ENCODE measurements at places on chromosomes 11 and 22.

DNA sequence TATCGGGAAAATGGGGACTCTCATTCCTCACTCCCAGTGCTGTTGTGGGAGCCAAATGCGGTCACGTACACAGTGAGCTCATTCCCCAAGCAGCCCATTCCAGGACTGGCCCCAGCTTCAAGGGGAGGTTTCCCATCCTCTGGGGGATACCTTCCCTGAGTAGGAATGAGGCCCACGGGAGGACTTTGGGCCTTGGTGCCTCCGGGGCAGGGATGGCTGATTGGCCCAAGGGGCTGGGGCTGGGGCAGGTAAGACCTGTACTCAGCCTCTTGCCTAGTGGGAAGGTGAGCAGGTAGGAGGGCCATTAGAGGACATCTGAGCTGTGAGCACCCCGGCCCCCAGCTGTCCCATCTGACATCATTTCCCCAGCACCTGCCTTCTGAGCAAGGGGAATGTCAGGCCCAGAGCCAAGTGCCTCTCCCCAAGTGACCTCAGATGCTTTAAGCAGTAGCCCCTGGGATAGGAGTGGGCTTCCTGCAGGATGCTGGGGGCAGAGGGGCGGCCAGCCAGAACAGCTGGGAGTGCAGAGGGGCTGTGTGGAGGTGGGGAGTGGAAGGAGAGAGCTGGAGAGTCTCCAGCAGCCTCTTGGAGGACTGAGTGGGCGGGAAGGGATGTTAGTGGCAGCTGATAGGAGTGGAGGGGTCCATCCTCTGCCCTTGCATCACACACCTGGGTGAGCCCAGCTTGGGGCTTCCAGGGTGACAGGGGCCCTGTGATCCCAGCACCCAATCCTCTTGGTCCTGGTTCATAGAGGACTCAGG is 58.4 kb downstream of the CD82 start:
- no peak for DNase-seq

DNA sequence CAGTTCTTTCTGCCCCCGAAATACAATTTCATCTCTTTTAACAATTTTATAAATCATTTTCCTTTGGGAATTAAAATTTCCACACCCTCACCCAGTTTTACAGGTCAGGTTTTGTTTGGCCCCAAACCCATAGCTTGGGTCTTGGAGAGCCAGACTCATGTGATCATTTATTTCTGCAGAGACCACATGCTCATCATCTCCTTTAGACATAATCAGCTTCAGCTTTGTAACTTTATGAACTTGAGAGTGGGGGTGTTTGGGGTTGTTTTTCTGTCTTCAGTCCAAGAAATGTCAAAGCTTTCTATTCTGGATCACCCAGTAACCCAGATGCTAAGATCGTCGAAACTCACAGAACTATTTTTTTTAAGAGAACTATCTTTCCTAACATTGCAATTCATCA is 70.9 kb downstream of the DBX1 start:
- DNase-seq: no peak

- no peak for DNase-seq
These were observed 1464.8 kb downstream of the BRD1 start for GRCh38 chr22:48362721-48363404.

- DNase-seq: no peak
These were observed 63.3 kb downstream of the KCNQ1 start for GRCh38 chr11:2507945-2508749.

- DNase-seq: no peak
These were observed 165.8 kb upstream of the B3GAT1 start for GRCh38 chr11:134577751-134578395.

- no peak for DNase-seq
These were observed 9.3 kb downstream of the MMP13 start for GRCh38 chr11:102946237-102946636.

GRCh38 chr11:103367650-103368049 is 258.4 kb downstream of the DYNC2H1 start:
- DNase-seq: no peak

GRCh38 chr22:45684169-45684568 is 12.5 kb downstream of the ATXN10 start:
- DNase-seq: no peak

- DNase-seq: no peak
These were observed 190.7 kb downstream of the UVRAG start for GRCh38 chr11:76005756-76006155.

GRCh38 chr22:41501209-41501608 is 32.3 kb downstream of the ACO2 start:
- DNase-seq: no peak

GRCh38 chr11:119373059-119373920 is 8.2 kb downstream of the USP2 start:
- DNase-seq: no peak

GRCh38 chr11:46855167-46855566 is 9.1 kb upstream of the CKAP5 start:
- no peak for DNase-seq

GRCh38 chr22:17969701-17970113 is 54.7 kb downstream of the MICAL3 start:
- no peak for DNase-seq

DNA sequence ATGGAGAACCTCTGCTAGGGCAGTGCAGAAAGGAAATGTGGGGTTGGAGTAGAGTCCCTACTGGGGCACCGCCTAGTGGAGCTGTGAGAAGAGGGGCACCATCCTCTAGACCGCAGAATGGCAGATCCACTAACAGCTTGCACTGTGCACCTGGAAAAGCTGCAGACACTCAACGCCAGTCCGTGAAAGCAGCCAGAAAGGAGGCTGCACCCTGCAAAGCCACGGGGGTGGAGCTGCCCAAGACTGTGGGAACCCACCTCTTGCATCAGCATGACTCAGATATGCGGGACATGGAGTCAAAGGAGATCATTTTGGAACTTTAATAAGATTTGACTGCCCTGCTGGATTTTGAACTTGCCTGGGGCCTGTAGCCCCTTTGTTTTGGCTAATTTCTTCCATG is 8.7 kb downstream of the TSKU start:
- no peak for DNase-seq

GRCh38 chr11:33005175-33005574 is 10.5 kb upstream of the DEPDC7 start:
- no peak for DNase-seq

DNA sequence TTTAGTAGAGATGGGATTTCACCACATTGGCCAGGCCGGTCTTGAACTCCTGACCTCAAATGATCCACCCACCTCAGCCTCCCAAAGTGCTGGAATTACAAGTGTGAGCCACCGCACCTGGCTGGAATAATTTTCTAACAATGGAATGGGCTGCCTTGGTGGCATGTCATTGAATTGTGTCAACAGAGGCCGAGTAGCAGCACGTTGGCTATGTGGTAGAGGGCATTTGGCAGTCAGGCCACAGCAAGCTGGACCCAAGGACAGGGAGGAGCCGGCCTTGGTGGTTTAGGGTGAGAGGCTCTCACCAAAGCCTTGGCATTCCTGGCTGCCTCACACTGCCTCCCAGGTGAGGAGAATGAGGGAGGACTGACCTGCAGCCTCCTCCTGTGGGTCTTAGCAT is 4.1 kb upstream of the NIPSNAP1 start:
- DNase-seq: no peak

GRCh38 chr22:31790240-31790639 is 36.4 kb downstream of the DEPDC5 start:
- no peak for DNase-seq

DNA sequence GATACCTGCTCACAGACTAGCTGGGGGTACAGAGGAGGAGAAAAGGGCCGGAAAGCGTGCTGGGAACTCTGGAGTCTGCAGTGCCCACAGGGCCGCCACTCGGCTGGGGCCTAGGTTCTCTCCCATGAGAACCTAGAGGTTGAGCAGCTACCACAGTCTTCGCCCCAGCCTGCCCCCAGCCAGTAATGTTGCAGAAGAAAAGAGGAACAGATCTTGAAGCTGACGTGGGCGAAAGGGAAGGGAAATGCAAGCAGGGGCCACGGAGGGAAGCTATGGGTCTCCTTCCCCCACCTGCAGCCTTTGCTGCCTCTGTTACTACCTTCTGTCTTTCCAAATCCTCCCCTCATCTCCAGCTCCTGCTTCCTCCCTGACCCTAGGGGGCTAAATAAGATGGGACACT is 28.8 kb upstream of the P2RY2 start:
- DNase-seq: no peak

- no peak for DNase-seq
These were observed 78.0 kb downstream of the MYEOV start for GRCh38 chr11:69371731-69372588.

DNA sequence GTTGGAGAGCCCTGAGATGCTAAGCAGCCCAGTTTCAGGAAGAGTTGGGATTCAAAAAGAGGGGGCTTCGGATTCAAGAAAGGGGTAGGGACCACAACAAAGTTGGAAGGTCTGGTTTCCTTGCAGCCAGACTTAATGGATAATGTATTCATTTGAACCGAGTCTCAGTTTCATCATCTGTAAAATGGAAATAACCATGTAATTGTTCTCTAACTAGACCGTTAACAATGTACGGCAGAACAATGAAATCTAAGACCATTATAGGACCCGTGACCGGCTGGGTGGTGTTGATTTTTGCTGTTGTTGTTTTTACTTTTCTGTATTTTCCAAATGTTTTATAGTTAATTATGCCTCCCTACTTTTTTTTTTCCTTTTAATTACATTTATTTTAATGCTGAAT is 6.4 kb upstream of the MRPL48 start:
- DNase-seq: no peak

GRCh38 chr22:31659246-31659645 is 2.8 kb downstream of the PISD start:
- no peak for DNase-seq

GRCh38 chr11:118752654-118753053 is 38.3 kb downstream of the DDX6 start:
- DNase-seq: no peak

- DNase-seq: no peak
These were observed 2.7 kb downstream of the SERGEF start for GRCh38 chr11:18010121-18010670.

DNA sequence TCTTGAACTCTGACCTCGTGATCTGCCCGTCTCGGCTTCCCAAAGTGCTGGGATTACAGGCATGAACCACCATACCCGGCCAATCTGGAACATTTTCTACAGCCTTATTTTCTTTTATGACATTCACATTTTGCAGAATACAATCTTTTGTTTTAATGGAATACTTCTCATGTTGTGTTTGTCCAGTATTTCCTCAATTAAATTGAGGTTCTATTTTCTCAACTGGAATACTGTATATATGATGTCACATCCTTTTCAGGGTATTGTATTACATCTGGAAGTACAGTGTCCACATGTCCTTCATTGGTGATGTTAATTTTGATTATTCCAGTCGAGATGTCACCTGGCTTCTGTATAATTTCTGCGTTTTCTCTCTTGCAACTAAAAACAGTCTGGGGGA is 90.8 kb upstream of the HORMAD2 start:
- DNase-seq: no peak

DNA sequence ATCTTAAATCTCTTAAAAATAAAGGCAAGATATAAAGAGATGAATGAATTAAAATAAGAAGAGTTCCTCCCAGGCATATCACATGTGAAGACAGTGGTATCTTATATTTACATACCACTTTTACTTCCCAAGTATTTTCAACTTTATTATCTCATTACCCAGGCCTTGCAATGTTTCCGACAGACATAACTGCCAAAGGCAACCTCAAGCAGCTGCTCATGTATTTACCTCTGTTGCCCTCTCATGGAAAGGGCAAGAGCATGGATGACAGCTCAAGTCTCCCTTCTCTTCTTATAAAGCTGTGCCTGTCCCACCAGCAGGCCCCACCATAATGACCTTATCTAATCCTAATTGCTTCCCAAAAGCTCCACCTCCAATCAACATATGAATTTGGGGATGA is 894.2 kb downstream of the NTM start:
- no peak for DNase-seq

GRCh38 chr11:101445761-101446160 is 138.0 kb downstream of the TRPC6 start:
- no peak for DNase-seq

- DNase-seq: no peak
These were observed 48.0 kb downstream of the TIMP3 start for GRCh38 chr22:32849501-32849900.

- no peak for DNase-seq
These were observed 469.8 kb upstream of the KIRREL3 start for GRCh38 chr11:127470306-127470884.

DNA sequence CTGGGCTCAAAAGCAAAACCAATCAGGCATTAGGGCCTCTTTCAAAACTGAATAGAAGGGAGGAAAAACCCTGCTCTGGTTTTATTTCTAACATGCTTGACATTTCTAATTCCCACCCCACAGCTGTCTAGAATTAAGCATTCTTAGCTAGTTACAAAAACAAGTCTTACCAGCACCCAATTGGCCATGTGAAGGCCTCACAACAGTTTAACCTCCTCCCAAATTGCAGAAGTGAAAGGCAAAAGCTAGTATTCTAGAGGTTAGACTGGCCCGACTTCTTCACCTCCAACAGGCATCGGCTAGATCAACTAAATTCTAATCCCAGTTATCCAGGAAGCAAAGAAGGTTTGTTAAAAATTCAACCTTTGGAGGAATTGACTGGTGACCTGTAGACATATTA is 6.5 kb downstream of the SF1 start:
- DNase-seq: no peak

DNA sequence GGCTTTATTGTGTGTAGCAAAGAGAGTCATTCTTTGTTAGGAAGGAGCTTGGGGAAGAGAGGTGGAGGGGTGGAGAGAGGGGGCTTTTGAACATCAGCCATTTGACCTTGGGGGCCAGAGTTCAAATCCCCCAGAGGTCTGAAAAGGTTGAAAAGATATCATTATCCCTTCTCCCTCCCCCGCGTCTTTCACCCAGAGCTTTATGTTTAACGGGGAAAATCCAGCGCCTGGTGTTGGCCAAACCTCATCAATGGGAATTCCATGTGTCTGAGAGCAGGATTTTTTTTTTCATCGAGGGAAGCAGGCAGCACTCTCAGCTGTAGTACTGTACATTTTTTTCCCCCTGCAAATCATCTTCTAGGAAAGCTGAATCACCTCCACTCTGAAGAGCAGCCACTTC is 122.4 kb upstream of the HSD17B12 start:
- DNase-seq: no peak

DNA sequence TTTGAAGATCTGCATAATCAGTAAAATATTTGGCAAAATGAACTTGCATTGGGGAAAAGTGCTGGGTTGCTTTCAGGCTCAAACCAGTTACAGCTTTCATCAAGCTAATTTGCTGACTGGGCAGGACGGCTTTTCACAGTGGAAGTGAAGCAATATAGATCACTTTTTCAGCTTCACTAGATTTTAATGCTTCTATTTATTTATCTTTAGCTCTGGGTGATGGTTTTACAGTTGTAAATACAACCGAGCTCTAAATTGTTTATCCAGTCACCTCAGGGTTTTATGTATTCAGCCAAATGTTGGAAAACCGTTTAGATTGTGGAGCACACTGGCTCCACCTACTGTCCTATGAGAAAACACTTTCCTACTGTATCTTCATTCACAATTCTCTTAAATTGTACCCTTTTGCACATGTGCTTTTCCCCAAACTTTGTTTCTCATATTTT is 58.2 kb downstream of the ACER3 start:
- peak; percentile 18 for DNase-seq

- DNase-seq: no peak
These were observed 15.4 kb upstream of the ST14 start for GRCh38 chr11:130144141-130144540.

GRCh38 chr11:126132319-126132718 is 69.7 kb upstream of the CDON start:
- no peak for DNase-seq
